ENCODE measurements at places on chromosomes 12 and 14.

DNA sequence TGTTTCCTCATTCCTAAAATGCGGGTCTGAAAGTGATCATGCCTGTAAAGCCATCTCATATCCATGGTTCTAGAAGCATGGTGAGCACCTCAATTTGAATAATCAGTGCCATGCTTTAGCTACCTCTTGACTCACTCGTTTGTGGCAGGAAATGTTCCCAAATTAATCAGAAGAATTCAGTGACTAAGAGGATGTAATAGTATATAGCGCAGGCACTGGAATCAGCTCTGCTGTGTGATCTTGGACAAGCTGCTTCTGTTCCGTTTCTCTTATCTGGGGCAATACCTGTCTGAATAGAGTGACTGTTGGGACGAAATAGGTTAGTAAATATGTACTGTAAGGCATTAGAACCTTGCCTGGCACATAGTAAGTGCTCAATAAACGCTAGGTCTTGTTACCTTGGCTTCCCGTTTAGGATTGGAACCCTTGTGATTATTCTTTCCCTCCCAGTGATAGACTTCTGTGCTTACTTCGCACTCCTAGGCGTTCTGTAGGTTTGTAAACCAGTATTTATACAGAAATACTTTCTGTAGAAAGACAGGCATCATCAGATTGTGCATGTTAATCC lies 820 bp upstream of the SMAGP start:
- no peak for DNase-seq

DNA sequence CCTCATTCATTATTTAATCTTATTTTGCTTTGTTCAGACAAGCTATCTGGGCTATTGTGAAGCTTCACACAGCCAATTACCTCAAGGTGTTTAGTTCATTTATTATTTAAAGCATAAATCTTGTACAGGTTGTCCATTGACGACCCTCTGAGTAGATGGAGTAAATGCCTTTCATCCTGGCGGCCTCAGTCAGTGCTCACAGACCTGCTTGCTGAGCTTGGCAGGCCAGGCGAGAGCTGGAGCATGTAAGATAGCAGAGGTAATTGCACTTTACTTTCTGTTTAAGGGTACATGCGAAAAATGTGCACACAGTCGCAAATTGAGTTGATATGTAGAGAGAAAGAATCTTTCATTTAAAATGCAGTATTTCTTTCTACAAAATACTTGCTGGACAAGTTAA lies 224.4 kb downstream of the NPAS3 start:
- DNase-seq: no peak

DNA sequence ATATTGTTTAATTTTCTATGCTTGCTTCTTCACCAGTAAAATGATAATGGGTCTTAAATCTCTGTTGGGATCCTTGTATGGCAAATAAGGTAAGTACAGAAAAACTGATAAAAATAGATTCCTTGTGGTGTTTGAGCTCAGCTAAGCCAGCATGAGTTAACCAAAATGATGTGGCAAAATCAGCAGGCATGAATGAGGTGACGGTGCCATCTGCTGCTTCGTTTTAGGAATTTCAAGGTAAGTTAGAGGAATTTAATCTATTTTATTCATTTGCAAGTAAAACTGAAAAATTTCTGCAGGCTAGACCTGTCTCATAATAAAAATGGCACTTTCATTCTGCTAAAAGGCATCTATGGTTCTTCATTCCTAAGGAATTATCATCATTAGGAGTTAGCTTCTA lies 10.0 kb upstream of the CLEC7A start:
- no peak for DNase-seq

- no peak for DNase-seq
Observed at GRCh38 chr14:62189698-62190097, 427.5 kb downstream of the SNAPC1 start.

DNA sequence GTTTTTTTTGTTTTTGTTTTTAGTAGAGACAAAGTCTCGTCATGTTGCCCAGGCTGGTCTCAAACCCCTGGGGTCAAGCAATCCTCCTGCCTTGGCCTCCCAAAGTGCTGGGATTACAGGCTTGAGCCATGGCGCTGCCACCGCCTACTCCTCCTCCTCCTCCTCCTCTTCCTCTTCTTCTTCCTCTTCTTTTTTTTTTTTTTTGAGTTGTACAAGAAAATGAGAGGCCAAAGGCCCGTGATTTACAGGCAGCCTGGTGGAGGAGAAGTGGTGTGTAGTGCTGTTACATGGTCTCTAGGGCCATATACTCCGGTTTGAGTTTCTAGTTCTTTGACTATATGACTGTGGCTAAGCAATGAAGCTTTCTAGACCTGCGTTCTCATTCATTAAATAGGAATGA lies 29.6 kb upstream of the SPPL3 start:
- DNase-seq: no peak

GRCh38 chr12:16608946-16609539 lies 3.1 kb upstream of the LMO3 start:
- DNase-seq: no peak

- no peak for DNase-seq
Observed at GRCh38 chr12:16610001-16610585, 4.1 kb upstream of the LMO3 start.

DNA sequence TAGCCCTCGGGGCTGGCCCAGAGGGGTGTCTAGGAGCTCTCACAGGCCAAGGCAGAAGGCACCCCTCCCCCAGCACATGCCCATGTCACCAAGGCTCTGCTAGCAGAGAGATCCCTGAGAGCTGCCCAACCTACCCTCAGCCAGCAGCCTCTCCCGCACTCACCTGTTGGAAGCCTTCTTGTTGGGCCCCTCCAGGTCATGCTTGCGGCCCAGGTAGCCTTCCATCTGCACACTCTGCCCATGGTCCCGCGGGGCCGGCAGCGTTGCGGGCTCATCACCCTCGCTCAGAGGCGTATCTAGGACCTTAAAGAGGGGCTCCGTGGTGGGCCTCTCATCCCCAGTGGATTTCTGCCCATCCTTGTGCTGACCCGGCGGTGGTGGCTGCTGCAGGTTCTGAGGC lies 49.1 kb downstream of the PLEKHG3 start:
- DNase-seq: no peak

- DNase-seq: no peak
Observed at GRCh38 chr14:93032421-93032936, 83.2 kb downstream of the ITPK1 start.

DNA sequence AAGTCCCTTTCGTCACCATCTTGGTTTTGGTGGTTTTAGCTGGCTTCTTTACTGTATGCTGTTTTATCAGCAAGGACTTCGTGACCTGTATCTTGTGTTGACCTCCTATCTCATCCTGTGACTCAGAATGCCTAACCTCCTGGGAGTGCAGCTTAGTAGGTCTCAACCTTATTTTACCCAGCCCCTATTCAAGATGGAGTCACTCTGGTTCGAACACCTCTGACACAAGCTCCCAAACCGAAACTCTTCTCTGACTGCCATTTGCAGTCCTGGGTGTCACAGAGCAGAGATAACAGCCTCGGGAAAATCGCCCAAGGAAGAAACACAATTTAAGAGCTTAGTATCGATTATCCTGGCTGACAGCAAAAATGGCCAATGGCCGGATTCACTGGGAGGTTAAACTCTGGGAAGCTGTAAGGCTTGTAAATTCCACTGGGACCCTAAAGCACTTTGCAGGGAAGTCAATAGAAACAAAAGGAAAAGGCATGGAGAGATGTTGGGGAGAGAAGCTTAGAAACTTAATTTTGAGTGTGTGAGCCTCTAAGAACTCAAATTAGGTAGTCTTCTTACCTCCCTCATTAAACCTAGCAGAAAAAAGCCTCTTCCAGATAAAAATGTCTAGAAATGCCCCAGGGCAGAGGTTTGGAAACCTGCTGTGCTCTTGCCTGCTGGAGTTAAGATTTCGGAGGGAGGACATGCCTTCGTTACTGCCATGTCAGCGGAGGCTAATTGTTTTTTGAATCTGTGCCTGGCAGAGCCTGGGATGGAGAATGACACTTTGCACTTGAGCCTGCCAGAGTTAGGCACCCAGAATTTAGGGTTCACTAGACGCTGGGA lies 56.5 kb upstream of the RPH3A start:
- no peak for DNase-seq

GRCh38 chr14:102321456-102322422 lies 2.2 kb downstream of the ZNF839 start:
- DNase-seq: no peak

DNA sequence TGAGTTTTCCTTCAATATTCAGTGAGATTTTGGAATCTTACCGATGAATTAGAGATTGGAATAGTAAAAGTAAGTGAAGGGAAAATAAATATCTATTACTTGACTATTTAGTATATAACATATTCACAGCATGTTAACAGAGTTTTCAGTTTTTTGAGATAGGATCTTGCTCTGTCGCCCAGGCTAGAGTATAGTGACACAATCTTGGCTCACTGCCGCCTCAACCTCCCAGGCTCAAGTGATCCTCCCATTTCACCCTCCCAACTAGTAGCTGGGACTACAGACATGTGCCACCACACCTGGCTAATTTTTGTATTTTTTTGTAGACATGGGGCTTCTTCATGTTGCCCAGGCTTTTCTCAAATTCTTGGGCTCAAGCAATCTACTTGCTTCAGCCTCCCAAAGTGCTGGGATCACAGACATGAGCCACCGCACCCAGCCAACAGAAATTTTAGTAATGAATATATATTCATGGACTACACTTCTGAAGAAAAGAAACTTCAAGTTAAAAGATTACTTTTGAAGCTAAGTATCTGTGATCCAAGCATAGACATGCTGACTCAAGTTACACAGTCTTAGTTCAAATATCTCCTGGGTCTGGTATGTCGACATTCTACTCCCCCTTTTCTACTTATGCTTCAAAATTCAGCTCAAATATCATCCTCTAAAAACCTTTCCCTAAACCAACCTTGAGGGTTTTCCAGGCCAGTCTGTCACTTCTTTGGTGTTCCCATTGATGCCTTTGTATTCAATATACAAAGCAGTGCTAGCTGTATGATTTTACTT lies 13.8 kb downstream of the UBE2N start:
- no peak for DNase-seq

- DNase-seq: no peak
Observed at GRCh38 chr14:100332797-100333196, 9.7 kb downstream of the SLC25A47 start.

DNA sequence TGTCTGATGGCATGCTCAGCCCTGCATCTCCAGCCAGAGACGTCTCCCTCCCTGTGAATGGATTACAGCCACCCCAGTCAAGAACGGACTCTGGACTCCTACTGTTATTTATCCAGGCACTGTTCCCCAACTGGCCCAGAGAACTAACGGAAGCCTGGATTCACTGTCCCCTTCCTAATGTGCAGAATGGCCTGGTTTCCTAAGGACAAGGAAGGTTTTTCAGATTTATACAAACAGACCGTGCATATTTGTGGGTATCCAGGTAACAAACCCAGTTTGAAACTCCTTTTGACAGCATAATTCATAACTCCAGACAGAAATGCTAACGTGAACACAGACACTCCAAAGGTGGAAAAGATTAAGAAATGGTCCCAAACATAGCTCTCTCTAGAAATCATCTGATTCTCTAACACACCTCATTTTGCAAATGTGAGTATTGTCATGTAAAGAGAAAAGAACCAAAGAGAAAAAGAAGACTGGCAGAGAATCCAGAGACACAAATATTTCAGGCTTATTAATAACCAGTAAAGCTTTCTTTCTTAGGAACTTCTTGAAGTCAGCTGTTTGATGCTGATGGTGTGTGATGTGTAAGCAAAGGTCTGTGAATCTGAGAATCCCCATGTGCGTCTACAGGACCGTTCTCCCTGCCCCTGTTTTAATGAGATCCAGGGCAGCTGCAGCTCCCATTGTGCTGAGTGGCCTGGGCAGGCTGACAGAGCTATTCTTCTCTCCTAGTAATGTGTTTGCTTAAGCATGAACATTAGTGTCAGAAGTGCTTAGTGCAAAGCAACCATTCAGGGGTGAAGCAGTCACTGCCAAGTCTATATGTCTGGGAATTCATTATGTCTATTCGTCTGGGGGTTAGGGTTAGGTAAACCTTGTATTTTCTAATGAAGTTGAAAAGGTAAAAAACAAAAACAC lies 86.8 kb upstream of the HIF1A start:
- no peak for DNase-seq
